ENCODE measurements at places on chromosomes 7 and 10.

DNA sequence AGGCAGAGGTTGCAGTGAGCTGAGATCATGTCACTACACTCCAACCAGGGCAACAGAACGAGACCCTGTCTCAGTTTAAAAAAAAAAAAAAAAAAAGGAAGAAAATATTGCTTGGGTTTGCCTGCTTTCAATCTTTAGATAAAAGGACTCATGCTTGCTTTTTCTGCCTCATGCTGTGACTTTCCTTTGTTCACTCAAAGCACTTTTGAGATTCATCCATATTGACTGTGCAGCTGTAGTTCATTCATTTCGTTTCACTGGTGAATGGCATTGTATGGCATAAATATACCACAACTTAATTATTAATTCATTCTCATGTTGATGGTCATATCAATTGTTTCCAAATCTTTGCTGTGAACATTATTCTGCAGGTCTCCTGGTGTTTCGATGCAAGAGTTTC, 97.6 kb upstream of the NFE2L3 start:
- DNase-seq = no peak

DNA sequence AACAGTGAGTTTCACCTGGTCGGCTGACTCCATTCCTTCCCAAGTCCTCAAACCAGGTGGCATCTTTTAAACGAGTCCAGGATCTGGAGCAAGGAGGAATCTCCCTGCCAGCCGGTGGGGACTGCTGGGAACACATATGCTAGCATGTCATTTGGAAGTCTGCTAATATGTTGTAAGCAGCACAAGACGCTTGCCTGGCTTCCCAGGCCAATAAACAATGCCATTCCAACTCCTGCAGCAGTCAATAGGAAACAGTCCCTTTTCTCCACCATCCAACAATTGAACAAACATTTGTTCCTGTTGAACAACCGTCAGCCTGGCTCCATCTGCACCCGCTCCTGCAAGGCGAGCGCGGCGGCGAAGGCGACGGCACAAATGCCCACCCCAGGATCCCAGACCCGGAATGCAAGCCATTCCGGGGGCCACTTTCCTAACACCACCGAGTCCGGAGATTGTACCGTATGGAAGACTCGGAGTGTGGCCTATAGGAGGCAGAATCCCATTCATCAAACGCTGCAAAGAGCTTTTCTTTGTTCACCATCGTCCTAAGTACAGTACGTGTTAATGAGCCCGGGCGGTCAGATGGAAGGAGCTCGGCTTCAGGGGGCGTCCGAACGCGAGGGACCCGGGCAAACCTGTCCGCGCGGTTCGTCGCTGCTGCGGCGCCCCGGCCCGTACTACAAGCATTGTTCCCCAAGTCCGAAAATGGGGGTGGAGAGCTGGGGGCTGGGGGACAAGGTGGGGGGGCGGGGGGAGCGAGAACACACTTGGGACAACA, 1.6 kb downstream of the FAM53B start:
- DNase-seq = no peak

DNA sequence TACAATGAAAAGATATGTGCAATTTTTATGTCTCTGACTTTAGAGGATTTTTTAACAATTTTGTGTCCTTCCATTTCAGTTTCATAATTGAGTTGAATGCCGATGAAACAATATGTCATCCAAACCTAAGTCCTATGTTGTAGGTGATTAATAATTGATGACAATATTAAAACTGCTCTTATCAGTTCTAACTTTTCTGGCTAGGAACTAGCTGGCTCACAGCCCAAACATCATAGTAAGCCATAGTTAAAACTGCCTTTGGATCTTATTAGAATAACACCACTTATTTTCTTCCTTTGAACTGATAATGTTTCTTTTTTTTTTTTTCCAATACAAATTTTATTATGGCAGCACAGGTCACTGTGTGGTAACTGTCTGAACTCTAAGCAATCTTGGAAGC, 230.9 kb downstream of the GRM8 start:
- no peak for DNase-seq

- no peak for DNase-seq
These were observed 130.5 kb downstream of the ADCY1 start for GRCh38 chr7:45704683-45705016.

DNA sequence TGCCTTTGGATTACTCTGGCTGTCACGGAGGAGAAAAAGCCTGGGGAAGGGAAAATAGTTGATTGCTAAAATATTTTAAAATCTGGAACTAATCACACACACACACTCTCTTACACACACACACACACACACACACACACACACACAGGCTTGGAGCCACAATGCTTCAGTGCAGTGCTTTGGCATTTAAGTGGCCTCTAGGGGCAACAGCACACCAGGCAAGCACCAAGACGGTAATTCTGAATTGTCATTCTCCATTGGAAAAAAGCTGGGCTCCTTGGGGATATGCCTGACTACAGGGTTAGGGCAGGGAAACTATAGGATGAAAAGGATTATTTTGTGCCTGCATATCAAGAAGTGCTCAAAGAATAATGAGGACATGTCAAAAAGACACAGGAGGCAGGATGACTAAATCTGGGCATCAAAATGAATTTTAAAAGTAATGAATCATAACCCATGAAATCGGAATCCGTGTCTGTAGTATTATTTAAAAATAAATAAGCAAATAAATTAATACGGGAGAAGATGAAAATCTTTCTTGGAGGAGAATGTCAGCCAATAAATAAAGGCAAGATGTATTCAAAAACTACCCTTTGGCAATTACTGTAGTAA, 30.4 kb upstream of the DDC start:
- peak; percentile 45 for DNase-seq

- no peak for DNase-seq
These were observed 66.3 kb upstream of the FRMD4A start for GRCh38 chr10:14397066-14397465.

GRCh38 chr10:8146650-8147049, 92.2 kb downstream of the GATA3 start:
- DNase-seq = no peak

DNA sequence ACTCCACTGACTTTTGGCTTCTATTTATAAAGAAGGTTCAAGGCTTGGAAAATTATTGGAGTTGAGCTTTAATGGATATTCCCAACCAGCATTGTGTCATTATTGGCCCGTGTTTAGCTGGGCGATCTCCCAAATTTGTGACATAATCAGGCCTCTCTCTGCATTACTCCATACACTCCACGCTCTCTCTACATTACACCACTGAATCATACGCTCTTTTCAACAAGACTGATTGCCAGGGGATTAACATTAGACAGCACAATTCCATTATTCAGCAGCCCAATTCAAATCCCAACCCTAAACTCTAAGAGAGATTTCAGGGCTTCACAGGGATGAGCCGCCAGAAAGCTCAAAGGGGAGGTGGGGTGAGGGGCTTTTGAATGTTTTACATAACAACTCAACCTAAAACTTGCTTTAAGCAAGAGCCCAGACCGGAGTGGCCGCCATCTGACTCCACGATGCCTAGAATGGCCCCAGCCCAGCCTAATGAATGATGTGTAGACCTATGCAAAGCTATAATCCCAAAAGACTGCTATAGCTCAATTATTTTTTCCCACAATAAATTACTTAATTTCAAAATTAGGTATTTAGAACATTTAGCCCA, 61.8 kb downstream of the FGFR2 start:
- DNase-seq = no peak

DNA sequence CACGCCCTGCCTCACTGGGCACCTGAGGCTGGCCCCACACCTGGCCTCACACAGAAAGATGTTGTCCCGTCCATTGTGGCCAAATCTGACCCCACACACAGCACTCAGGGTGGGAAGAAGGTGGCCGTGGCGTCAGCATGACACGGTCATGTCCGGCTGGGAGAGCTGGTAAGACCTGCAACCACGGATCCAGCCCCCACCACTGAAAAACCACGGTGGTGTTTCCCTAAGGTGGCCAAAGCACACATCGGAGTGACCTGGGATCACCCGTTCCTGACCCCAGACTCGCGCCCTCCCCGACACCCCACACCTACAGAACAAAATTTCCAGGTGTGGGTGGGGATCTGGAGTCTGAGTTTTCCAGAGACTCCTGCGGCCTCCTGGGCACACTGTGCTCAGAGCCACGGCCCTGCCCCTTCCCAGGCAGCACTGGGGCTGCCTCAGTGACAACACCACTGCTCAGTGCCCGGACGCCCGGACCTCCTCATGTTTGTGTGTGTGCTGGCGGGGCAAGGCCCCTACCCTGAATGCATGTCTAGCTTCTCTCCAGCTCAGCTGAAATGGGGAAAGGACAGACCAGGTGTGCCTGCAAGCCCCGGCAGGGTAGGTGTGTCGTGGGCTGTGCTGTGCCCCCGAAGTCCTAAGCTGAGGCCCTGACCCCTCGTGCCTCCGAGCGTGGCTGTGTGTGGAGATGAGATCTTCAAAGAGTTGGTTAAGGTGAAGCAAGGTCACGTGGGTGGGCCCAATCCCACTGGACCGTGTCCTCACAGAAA, 36.1 kb downstream of the STK32C start:
- DNase-seq = no peak

DNA sequence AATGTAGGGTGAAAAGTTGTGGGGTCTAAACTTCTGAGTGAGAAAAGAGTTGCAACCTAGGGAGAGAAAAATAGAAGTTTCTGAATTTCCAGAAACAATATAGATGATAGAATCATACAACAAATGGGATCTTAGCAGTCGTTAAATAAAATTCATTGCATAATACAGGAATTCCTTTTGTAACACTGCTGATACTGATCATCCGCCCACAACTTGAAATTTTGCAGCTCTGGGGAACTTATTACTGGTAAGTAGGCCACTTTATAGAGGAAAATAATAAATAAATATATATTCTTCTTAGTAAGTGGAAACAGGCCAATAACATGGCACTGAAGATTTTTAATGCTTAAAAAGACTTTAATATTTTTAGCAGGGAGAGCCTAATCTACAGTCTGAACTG, 81.9 kb upstream of the SMIM30 start:
- DNase-seq = no peak

- DNase-seq = no peak
These were observed 16.7 kb downstream of the INPP5A start for GRCh38 chr10:132554053-132554990.

GRCh38 chr10:71807557-71808510, 34.5 kb upstream of the VSIR start:
- no peak for DNase-seq

DNA sequence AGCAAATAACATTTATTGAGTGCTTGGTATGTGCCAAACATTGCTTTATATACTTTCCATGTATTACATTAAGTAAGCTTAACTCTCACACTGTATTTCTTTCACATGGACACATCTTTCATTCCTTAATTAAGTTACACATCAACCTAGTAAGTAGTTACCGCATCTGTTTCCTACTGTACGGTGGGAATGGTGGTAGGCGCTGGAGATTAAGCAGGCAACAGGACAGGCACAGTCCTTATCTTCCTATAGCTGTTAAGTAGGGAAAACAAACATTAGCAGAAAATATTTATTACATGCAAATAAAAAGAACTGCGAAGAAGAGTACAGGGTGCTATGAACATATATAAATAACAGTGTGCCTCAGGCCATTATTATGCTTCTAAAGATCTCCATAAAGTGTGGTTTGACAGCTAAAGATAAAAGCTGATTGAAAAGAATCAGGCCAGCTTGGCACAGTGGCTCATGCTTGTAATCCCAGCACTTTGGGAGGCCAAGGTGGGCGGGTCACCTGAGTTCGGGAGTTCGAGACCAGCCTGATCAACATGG, 105.0 kb downstream of the SUGCT start:
- no peak for DNase-seq

- DNase-seq = no peak
These were observed 105.2 kb upstream of the NOBOX start for GRCh38 chr7:144508702-144509101.

DNA sequence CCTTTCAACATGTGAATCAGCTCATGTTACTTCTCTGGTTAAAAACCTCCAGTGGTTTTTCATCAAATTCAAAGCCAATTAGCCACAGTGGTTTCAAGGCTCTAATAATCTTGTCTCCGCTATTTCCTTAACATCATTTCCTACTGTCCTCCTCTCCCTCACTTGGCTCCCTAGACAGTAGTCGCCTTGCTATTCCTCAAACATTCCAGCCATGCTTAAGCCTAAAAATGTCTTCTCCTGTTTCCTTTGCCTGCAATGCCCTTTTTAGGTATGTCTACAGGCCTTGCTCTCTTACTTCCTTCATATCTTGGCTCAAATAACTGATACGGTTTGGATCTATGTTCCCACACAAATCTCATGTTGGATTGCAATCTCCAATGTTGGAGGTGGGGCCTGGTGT, 779.4 kb upstream of the LRRN3 start:
- DNase-seq = no peak

DNA sequence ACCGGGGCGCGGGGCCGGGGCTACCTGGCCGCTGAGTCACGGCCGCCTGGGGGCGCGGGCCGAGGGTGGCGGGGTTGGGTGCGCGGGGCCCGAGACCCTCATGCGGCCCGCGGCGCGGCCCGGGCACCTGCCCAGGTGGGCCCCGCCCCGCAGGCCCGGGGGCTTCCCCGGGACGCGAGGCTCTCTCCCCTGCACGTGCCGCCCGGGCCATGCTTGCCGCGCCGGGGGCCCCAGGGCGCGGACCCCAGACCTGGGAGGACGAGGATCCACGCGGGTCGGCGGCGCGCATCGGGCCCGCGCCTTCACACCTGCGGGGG, 402 bp downstream of the MAFK start:
- DNase-seq = peak; percentile 47

- DNase-seq = no peak
These were observed 79.9 kb downstream of the ZRANB1 start for GRCh38 chr10:125021686-125022344.

DNA sequence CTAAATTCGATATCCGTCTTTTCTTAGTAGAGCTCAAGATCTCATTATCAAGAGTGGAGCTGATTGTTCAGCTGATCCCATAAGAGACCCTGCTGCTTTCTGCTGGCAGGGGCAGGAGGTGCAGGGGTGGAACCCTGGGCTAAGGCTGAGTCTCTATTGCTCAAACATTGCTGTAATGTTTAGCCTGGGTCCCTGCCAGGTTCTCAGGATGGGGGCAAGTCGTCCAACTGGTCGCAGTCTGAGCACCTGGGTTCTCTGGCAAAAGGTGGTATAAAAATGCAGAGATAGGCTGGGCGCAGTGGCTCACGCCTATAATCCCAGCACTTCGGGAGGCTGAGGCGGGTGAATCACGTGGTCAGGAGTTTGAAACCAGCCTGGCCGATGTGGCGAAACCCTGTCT, 62.0 kb upstream of the NRBF2 start:
- no peak for DNase-seq

- no peak for DNase-seq
These were observed 2.2 kb downstream of the MRC1 start for GRCh38 chr10:17811146-17811865.

DNA sequence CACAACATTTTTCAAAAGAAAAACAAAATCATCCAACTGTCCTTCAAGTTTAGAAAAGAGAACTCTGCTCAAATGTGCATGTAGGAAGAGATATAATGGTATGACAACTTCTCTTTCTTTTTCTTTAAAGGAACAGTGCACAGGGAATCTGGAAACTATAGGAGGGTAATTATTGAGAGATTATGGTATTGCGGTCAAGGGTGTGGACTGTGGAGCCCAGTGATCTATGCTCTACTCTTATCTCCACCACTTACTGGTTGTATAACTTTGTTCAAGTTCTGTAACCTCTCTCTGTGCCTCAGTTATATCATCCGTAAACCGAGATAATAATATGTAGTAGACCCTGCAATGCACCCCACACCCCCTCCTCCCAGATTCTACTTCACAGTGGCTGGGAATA, 69.8 kb upstream of the PCGF5 start:
- DNase-seq = no peak
